ENCODE measurements at places on chromosomes 4 and X.

DNA sequence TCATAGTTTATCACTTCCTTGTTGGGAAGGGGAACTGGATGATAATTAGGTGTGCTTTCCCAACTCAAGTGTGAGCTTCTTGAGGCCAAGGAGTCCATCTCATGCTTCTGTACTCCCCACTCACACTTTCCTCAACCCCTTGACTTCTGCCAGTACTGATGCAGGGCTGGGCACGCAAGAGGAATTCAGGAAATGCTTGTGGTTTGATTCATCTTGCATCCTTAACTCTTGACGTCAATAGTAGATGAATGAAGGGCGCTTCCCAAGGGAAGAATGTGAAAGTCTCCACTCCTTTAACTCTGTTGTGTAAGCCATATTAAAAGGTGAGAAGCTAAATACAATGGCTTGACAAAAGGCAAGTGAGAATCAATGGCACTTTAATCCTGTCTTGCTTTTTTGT, 101.8 kb downstream of the AGTR2 start:
- DNase-seq: no peak

- DNase-seq: no peak
Observed at GRCh38 chr4:57318703-57319102, 208.5 kb upstream of the IGFBP7 start.

DNA sequence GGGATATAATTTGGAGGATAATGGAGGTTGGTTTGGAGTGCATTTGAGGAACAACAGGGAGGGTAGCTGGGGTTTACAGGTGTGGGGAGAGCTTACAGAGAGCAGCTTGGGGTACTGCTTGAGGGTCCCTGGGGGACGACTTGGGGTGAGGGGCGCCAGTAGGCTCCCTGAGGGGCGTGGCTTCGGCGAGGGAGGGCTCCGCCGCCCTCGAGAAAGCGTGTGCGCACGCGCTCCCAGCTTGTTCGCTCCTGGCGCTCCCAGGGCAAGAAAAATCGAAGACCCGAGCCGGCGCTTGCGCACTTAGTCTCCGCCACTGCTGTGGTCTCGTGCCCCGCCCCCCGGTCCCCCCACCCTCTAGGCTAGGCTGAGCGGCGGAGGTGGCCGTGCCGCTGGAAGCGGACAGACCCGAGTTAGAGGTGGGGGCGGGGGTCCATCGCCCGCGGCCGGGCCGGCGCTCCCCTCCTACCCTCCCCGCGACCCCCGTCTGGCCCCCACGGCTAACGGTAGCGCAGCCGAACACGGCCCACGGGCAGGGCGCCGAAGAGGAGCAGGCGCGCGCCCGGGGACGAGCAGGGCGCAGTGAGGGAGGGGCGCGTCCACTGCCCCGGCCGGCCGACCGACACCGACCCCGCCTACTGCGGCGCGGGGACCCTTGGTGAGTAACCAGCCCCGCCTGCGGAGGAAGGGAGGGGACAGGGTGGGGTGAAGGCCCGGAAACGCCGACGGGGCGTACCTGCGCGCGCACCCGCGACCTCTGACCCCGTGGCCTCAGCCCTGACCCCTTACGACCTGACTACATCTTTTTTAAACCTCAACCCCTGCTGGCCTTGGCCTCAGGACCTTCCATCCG, 5.4 kb upstream of the CCDC120 start:
- DNase-seq: peak; percentile 39

GRCh38 chrX:124791492-124792095, 445.2 kb downstream of the SH2D1A start:
- DNase-seq: no peak

DNA sequence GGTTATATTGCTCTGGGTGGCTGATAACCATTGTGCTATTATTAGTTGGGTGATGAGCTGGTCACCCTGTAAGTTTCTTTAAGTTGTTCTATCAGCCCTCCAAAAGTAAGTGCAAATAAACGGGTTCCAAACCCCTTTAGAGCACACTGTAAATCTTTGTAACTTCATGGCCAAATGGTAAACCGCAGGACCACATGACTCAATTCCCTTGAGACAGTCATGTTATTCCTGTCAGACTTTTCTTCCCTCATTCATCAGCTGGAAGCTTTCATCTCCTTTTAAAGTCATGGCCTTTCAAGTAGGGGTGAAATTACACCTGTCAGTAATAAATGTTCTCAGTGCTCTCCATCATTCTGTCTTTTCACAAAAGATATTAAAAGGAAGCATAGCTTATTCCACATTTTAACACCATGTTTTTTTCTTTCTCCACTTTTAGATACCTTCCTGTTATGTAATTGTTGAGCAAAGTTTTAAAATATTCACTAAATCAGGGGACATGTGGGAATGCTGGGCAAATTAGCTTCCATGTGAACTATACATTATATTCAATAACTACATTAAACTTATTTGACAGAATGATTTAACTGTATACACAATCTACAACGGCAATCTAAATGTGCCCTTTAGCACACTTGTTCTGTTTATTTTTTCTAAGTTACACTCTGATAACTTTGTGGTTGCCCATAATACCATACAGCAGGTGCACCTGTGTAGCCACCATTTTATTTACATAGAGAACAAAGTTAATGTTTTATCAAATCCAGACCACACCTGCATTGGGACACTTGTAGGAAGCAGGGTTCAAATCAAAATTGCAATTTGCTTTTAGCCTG, 275.5 kb downstream of the CFAP299 start:
- no peak for DNase-seq

DNA sequence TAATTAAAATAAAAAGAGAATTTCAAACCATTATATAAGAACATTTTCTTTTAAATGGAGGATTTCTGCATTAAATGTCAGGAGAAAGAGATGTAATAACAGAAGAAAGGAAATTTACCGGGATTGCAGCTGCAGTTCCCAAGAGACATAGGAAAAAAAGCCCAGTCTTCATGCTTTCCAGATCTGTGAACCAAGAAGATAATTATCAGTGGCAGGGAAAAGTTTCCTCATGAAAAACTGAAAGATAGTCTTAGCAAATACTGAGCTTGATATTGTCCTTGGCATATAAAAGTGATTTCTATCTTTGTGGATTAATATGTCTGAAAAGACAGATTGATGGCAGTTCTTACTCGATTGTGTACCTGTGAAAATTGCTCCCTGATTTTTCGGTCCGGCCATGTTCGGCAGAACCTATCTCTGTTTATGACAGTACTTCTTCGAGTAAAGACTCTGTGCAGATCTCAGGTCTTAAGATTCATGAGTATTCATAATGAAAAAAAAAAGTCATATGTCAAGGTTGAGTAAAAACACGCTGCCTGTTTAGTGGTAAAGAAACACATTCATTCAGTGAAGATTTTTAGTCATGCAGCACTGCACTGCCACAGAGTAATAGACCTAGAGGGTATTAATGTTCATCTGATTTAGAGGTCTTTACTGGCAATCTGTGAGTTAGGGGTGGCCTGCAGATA, 29.6 kb downstream of the SPARCL1 start:
- DNase-seq: no peak

- no peak for DNase-seq
Observed at GRCh38 chr4:140250989-140251552, 97.1 kb upstream of the MAML3 start.

- DNase-seq: no peak
Observed at GRCh38 chr4:168886351-168886750, 123.7 kb downstream of the CBR4 start.

DNA sequence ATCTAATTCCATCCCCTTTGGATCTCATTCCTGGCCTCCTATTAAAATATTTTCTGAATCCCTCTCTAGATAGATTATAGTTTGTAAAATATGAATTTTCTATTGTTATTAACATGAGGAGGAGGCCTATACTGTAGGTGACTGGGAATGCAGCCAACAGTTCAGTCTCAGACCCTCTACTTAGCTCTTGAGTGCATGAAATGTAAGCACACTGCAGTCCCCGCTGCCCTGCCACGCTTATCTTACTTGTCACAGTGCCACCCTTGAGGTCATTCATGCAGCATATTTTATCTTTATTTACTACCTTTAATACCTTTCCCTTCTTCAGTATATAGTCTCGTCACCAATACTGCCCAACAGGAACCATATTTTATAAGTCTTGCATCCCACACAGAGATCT, 151.0 kb downstream of the CAMK2D start:
- no peak for DNase-seq

DNA sequence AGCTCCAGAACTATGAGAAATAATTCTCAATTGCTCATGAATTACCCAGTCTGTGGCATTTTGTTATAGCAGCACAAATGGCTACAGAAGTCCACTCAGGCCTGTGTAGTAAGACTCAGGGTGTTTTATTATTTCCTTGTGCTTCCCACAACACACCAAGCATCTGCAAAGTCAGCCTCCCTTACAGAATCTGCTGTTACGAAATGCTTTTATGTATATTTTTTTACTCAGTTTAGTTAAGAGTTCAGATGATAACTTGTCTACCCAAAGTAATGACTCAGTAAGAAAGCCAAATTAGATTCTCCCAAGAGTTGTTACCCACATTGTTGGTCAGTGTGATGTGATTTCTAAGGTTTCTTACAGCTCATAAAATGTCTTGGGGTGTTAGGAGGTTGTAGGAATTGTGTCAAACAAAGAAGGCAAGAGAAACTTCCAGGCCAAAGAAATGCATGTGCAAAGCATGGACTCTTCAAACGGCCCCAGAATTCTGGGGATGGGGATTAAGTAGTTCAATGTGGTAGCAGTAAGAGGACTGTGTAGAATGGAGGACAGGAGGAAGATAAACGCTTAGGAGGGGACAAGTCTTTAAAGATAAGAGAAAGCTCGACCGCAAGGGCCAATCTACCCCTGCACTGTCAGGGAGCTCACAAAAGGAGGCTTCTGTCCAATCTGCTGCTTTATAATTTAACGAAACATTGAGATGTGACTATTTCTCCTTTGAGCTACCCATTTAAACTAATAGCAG, 35.4 kb upstream of the TMEM184C start:
- no peak for DNase-seq

GRCh38 chr4:15162465-15163283, 160.4 kb downstream of the CPEB2 start:
- DNase-seq: no peak

DNA sequence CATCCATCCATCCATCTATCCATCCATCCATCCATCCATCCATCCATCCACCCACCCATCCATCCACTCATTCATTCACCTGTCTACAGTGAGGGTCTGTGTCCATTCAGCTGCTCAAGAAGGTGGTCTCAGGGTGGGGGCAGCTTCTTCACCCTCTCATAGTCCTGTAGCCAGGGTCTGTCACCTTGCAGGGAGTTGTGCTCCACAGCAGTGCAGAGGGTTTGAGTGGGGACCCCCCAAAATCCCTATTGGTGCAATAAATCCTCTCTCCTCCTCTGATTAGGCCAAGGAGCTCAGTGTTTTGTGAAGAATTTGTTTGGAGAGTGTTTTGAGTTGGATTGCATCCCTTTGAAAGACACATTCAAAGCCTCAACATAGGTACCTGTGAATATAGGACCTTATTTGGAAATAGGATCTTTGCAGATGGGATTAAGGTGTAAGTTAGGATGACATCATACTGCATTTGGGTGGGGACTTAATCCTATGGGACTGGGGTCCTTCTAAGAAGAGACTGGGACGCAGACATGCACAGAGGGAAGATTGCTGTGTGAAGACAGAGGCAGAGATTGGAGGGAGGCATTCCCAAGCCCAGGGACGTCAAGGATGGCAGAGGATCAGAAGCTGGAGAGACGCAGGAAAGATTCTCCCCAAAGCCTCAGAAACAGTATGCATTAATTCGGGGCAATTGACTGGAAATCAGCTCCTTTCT, 12.0 kb downstream of the P2RY8 start:
- DNase-seq: no peak

GRCh38 chr4:113524505-113525186, 236.9 kb downstream of the CAMK2D start:
- no peak for DNase-seq

DNA sequence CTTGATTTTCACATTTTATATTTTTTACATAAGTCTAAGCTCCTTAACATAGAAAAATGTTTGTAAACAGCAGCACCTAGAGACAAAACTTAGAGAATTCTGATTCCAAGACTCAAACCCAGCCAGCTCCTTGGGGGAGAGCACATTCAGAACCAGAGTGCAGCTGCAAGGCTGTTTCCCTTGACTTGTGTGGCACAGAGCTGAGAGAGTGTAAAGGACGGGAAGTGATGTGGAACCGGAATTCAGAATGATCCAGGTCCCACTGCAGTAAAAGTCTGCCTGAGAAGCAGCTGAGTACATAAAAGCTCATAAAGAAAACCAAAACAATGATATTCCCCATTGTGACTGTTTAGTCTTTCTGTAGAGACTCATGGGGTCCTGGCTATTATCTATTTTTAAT, 713.8 kb downstream of the RAB28 start:
- no peak for DNase-seq

Measured in stimulated activated CD4-positive, alpha-beta T cell treated with anti-CD3 and anti-CD28 coated beads, Interleukin-15, amount 100 ng/mL, for 1 hour (primary cell).